Fibroblast of pulmonary artery (primary cell): ENCODE measurements at places on chromosomes 1 and 21.

DNA sequence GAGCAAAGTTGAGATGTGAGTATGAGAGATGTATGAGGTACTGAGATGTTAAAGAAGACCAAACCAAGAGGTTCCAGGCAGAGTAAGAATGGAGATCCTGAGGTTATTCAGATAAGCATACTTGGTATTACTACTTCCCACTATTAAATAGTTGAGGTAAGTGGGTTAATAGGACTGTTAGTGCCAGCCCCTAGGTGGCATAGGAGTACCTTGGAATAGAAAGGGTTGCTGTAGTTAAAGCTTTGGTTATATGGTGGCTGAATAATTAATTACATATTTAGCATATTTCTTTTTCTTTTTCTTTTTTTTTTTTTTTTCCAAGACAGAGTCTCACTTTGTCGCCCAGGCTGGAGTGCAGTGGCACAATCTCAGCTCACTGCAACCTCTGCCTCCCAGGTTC lies 397.9 kb upstream of the TMPRSS15 start:
- peak; percentile 17 for DNase-seq

- peak; percentile 77 for DNase-seq
Measured at GRCh38 chr1:116498789-116499628, 71.8 kb downstream of the CD58 start.

GRCh38 chr21:32207406-32207716 lies 71.5 kb downstream of the MIS18A start:
- DNase-seq = peak; percentile 0

DNA sequence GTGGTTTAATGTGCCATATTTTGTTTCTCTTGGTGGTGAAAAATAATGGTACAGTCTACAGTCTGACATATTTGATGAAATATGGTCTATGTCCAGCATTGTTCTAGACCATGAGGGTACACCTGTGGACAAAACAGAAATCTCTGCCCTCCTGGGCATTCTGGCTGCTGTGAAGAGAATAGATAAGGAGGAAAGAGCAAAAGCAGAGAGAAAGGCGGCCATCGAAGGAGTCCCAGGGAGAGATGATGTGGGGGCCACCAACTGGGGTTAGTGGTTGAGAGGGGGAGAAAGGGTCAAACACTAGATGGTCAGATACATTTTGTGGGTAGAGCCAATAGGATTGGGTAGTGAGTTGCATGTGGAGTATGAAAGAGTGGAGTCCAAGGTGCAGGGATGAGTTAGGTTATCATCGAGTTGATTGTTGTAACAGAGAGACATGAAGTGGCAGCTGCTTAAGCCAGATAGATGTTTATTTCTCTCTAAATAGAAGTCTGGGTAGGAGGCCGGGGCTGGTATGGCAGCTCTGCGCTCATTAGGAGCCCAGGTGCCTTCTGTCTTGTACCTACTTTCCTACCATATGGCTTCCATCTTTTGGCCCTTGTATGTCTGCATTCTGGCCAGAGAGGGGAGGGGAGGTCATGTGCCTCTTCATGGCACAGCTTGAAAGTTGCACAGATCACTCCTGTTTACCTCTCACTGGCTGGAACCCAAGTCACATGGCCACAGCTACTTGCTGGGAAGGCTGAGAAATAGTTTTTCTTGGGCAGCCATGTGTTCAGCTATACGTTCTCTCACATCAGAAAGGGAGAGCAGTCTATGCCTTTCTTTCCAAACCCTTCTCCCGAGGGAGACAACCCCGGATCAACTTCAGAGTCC lies 13.0 kb downstream of the UBE4B start:
- peak; percentile 61 for DNase-seq

- no peak for DNase-seq
Measured at GRCh38 chr1:11335417-11336056, 62.5 kb downstream of the UBIAD1 start.

DNA sequence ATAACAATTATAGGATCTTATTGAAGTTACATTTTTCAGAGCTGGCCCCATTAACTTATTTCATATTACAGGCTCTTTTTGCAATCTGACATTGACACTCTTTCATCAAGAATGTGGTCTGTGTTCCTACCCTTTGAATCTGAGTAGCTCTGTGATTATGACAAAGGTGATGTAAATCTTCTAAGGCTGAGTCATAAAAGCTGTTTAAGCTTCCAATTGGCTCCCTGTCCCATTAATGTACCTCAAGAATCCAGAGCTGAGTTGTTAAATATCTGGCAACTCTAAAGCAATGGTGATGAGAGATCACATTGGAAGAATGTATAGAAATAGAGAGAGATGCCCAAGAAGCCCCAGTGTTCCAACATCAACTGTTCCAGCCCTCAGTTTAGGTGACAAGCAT lies 178.5 kb upstream of the DEPDC1 start:
- DNase-seq = no peak

DNA sequence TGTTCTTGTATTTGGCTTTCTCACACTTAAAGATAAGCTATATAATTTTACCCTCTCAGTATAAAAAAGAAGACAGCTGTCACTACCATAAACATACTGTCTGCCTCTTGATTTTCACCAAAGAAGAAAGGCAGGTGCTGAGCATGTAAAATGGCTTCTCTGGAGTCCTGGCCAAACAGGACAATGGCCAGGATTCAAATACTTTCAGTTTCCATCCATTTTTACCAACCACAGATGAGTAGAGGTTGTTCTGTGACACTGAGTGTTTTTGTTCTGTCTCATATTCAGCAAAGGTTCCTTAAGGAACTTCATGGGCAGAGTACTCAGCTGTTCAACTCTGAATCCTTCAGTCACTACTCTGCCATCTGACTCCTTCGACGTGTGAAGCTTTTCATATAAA lies 29.4 kb upstream of the RAB3GAP2 start:
- no peak for DNase-seq

DNA sequence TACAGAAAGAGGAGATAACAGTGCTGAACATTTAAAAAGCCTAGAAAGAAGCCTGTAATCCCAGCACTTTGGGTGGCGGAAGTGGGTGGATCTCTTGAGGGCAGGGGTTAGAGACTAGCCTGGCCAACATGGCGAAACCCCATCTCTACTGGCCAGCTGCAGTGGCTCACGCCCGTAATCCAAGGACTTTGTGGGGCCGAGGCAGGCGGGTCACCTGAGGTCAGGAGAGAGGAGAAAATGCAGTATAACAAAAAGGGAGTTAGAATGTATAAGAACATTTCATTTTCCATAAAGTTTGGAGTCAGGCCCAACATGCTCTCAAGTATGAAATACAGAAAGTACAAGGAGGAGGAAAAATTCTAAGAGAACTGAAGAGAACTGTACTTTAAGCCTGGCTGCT lies 134.5 kb downstream of the SMYD3 start:
- DNase-seq = peak; percentile 41

DNA sequence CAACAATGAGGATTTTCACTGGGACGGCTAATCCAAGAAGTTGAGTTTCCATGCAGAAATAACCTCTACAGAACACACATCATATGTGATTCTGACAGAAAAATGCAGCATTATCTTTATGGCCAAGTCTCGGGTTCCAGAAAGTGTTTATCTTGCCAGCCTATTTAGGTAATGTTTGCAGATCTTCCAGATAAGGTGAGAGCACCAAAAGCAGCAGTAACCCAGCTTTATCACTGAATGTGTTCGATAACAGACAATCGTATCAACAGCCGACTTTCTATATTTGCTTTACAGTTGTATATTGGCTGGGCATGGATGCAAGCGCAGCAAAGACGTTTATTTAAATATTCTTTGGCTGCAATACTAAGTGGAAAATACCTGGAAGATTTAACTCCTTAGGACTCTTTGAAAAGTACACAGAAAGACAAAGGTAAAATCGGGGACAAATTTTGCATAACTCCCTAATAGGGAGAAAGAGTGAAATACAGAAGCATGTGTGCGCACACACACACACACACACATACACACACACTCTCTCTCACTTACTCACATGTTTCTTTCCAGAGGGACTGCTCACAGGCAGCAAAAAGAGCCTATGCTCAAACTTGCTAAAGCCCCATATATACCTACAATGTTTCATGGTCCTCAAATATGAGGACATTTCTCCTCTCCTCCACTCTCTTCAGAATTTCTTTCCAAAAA lies 3.0 kb upstream of the CTSK start:
- no peak for DNase-seq

GRCh38 chr1:207029701-207030521 lies 2.6 kb downstream of the C1orf116 start:
- DNase-seq = no peak

- DNase-seq = no peak
Measured at GRCh38 chr1:178560871-178561376, 48.0 kb downstream of the TEX35 start.

- no peak for DNase-seq
Measured at GRCh38 chr1:101435831-101436511, 199.2 kb downstream of the S1PR1 start.

- no peak for DNase-seq
Measured at GRCh38 chr1:204178487-204179281, 12.5 kb upstream of the REN start.

GRCh38 chr1:42979896-42980800 lies 21.5 kb upstream of the SLC2A1 start:
- DNase-seq = no peak

DNA sequence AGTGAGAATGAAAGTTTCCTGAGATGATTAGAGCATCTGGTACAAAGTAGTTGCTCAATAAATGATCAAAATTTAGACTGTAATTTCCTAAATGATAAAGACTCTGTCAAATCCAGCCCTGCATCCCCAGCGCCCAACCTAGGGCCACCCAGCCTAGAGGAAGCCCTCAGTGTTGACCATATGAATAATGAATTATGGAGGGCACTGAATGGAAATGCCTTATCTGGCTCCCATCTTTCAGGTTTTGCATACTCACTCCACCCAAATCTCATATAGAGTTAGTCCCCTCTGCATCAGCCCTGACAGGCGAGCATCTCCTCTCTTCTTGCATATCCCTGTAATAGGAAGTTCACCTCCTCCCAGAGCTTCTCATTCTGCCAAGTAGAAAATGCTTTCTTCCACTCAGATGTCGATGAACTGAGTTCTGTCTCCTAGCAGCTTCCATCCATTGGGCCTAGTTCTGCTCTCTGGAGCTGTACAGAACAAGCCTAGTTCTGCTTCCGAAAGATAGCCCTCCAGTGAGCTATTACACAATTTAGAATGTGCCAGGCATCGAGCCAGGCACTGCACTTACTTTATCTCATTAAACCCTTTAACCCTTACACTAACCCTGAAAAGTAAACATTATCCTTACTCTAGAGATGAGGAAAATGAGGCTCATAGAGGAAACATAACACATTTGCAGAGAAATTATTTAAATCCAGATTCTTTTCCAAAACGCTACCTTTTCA lies 20.9 kb downstream of the COA7 start:
- DNase-seq = peak; percentile 38

DNA sequence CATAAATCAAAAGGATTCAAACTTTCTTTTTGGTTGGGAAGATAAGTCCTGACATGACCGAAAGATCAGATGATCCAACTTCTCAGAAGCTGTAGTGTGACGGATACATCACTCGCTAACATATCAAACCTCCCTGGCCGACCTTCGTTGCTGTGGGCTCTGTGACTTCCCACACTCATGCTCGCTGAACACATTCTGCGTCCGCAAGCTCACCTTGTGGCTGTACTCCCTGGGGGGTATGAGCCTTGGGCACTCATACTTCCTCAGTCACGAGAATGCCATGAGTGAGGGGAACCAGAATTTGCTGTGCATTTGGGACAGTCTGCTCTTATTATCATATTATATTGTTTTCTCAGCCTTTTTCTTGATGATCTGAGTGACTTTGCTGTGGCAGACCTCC lies 105.4 kb downstream of the RWDD3 start:
- DNase-seq = no peak

DNA sequence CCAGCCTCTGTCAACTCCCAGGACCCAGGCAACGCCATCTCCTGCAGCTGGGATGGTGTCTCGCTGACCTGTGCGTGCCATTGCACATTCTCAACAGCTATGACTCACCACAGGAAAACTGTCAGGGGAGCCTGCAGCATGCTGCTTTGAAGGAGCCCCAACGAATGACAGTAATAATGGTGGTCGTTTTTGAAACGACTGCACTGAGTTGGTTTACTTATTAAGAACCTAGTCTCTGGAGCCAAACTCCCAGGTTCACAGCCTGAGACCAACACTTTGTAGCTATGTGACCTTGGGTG lies 21.6 kb downstream of the TCEA3 start:
- peak; percentile 74 for DNase-seq

GRCh38 chr1:206658264-206658980 lies 23.1 kb downstream of the DYRK3 start:
- no peak for DNase-seq

DNA sequence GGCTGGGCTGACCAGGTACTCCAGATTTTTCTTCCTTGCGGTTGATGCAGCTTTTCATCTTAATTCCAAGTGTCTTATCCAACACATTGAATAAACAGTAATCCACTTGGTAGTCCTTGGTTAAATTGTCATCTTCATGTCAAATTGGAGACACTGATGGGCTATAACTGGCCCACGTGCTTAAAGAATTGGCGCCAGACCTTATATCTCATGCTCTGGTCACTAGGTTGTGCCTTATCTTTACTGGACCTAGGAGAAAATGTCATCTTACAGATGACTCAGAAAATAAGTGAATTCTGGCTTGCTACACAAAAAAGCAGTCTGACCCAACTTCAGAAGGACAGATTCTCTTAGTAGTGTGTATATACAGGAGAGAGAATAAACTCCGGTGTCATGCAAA lies 16.2 kb downstream of the LRRC42 start:
- no peak for DNase-seq

- peak; percentile 62 for DNase-seq
Measured at GRCh38 chr1:196608390-196609369, at the start of gene KCNT2. Gene KCNT2 (minus strand): TSS chr1:196608440. CDS start chr1:196608309, 131 bp downstream.

GRCh38 chr1:109619576-109620400 lies at the start of the genes AMPD2 and GNAT2:
Gene AMPD2 (plus strand): TSS chr1:109619837. CDS start chr1:109621176, 1,339 bp downstream.
Gene GNAT2 (minus strand): TSS chr1:109619616. CDS start chr1:109612870, 6,746 bp downstream.
- peak; percentile 89 for DNase-seq

GRCh38 chr1:23509896-23510295 lies 21.1 kb downstream of the E2F2 start:
- no peak for DNase-seq

DNA sequence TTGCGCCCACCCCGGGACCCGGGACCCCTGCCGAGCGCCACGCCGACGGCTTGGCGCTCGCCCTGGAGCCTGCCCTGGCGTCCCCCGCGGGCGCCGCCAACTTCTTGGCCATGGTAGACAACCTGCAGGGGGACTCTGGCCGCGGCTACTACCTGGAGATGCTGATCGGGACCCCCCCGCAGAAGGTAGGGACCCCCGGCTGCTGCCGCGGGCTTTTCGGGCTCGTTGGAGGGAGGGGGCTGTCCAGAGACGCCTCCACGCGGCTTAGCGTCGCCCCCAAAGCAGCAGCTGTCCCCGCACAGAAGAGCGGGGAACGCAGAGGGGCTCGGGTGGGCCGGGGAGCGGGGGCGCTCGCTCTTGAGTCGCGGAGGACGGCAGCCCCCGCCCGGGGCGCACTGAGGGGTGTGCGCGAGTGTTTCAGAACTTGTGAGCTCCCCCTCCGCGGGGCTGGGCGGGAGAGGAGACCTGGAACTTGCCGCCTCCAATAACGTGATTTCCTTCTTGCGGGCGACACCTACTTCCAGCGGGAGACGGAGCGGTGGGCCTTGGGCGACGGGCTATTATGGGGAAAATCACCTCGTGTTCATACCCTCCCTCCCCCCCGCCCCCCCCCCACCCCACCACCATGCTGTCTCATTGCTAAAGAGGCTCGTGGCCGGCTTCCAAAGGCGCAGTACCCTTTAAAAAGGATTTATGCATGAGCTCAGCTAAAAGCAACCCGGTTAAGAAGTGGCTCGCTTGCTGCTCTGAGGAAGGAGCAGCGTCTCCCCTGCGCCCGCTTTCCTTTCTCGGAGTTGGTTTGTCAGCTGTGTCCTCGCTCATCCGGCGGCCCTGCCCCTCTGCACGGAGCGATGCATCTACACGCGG lies 664 bp downstream of the BACE2 start:
- peak; percentile 65 for DNase-seq
